ENCODE measurements at places on chromosomes 7 and 10. TPM values are rescaled to one million over a fixed set of nuclear protein-coding genes. Genes with fewer than 3 reads are reported as not detected.

The CFTR gene
- not detected for total RNA-seq

The MUC3A gene
- not detected for total RNA-seq

The EMX2 gene
- total RNA-seq, result 2.6 TPM

DNA sequence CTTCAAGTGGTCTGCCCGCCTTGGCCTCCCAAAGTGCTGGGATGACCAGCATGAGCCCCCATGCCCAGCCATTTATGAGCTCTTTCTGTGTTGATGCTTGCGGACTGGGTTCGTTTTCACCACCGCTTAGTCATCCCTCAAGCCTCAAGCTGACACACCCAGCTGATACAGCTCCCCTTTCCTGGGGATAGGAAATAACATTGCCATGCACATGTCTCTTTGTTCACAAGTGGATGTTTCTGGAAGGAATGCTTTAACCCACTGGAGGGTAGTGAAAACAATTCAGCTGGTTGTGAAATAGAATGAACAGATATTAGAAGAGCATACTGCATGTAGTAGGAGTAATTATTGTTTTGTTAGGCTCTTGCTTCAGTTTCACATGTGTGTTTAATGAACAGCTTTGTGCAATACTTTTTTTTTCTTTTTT, 8.5 kb upstream of the METTL27 start:
- H3K27ac ChIP-seq, result peak overlapping the region; percentile 49
- H3K27me3 ChIP-seq, result peaks cover 11% of the 10 kb centered on the region
- no peak overlapping the region for H3K4me3 ChIP-seq

DNA sequence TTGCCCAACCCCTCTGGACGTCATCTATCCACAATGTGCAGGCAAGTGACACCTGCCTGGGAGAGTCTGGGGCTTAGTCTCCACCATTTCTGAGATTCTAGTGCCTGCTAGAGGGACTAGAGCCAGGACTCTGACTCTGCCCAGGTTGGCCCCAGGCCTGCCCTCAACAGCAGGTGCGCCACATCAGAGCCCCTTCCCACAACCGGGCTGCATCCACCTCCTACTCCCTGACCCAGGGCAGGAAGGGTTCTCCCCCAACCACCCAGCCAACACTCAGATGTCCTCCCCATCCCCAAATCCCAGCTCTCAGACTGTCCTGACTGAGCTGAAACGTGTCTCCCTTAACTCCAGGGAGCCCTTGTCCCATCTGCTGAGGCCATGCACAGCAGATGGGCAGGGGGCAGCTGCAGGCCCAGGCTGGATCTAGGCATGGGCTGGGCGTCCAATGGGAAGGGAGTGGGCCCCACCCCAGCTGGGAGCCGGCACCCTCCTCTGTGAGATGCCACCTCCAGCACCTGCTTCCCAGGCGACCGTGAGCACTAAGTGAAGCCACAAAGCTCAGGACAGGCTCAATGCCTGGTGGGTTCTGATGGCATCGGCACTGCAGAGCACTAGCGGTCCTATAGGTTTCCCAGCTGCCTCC, 49.2 kb downstream of the RASGEF1A start:
- H3K27me3 ChIP-seq, result no peaks in the 10 kb centered on the region
- H3K4me3 ChIP-seq, result no peak overlapping the region
- no peaks in the 10 kb centered on the region for H3K4me1 ChIP-seq

GRCh38 chr7:27899601-27900000, 159.6 kb downstream of the TAX1BP1 start:
- no peaks in the 10 kb centered on the region for H3K36me3 ChIP-seq
- H3K4me1 ChIP-seq, result no peaks in the 10 kb centered on the region
- no peak overlapping the region for H3K4me3 ChIP-seq
- DNase-seq, result no peak
- no peak overlapping the region for H3K27ac ChIP-seq
- H3K27me3 ChIP-seq, result no peaks in the 10 kb centered on the region

DNA sequence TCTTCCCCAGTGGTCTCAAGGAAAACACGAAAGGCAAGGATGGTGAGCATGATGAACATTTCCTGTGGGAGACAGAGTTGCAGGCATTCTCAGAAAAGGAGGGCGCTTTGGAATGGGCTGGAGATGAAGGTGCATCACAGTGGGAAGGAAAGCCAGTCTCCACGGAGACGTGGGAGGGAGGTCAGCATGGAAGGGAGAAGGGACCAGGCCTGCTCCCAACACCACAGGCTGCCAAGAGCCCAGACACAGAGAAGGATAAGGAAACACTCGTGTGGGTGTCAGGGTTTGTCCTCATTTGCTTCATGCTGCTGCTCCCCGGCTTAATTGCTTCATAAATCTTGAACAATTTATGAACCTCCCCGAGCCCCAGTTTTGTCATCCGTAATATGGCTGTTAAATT, 231.5 kb upstream of the ZNF32 start:
- H3K27me3 ChIP-seq, result no peaks in the 10 kb centered on the region
- H3K4me1 ChIP-seq, result no peaks in the 10 kb centered on the region
- no peak overlapping the region for H3K27ac ChIP-seq
- DNase-seq, result no peak
- no peaks in the 10 kb centered on the region for H3K36me3 ChIP-seq

DNA sequence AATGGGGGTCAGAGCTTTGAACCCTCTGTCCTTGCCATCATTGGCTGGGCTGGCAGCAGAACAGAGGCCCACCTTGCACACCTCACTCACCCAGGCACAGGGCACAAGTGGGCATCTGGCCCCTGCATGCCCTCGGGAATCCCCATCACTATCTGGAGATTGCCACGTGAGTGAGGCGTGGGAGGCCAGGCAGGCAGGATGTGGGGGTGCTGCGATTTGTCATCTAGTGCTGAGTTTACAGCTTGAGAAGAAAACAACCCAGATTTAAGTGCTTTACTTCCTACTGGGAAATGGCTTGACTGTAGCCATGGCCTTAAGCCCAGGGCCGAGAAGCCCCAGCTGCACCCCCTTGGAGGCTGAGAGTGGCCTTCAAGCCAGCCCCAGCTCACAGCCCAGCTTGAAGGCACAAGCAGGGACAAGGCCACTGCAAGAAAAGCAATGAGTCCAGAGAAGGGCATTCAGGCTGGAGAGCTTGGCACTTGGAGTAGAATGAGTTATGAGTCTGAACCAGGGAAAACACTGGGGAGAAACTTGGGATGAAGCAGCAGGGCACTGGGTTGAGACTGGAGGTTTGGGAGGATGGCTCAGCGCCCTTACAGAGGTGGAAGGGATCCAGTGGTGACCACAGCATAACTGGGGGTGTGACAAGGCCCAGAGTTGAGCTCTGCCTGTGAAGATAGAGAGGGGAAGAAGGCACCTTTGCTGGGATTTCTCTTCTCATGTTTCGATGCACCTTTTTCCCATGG, 123.0 kb downstream of the CXCL12 start:
- H3K4me1 ChIP-seq, result no peaks in the 10 kb centered on the region
- no peak for DNase-seq
- H3K4me3 ChIP-seq, result no peak overlapping the region
- no peaks in the 10 kb centered on the region for H3K27me3 ChIP-seq
- H3K27ac ChIP-seq, result no peak overlapping the region

DNA sequence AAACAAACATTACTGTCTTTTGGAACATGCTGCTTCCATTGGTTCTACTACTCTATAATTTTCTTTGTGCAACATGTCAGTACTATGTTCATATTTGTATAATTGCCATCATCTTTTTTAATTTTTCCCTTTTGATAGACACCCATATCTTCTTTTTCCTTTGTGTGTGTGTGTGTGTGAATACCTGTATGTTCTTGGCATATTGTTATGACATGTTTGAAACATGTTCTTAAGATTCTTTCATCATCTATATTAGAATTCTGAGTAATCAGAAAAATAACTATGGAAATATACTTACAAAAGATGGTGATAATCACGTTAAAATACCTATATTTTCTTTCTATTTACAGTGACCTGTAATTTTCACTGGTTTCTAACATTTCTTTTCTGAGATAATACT, 3.5 kb upstream of the CDK6 start:
- H3K27me3 ChIP-seq, result no peaks in the 10 kb centered on the region
- no peaks in the 10 kb centered on the region for H3K36me3 ChIP-seq
- no peaks in the 10 kb centered on the region for H3K4me1 ChIP-seq
- no peak overlapping the region for H3K4me3 ChIP-seq
- no peak overlapping the region for H3K27ac ChIP-seq

DNA sequence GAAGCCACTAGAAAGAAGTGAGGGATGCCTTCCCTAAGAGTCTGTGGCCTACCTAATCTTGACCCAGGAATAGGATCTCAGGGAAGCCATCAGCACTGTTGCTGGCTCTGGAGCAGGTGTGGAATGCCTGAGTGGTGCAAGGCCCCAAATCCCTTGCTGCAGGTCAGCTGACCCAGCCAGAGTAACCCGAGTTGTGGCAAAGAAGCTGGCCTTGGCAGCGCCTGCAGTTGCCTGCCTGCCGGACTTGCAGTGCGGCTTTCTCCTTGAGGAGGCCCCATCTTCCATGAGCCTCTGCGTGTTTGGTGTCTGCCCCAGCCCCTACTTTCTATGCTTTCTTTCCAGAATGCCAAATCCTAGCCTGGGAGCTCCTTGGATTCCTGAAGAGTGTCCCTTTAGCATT, 5.8 kb downstream of the KIAA1217 start:
- H3K4me3 ChIP-seq, result no peak overlapping the region
- H3K36me3 ChIP-seq, result peaks cover 22% of the 10 kb centered on the region
- DNase-seq, result peak; percentile 40
- H3K27ac ChIP-seq, result no peak overlapping the region

DNA sequence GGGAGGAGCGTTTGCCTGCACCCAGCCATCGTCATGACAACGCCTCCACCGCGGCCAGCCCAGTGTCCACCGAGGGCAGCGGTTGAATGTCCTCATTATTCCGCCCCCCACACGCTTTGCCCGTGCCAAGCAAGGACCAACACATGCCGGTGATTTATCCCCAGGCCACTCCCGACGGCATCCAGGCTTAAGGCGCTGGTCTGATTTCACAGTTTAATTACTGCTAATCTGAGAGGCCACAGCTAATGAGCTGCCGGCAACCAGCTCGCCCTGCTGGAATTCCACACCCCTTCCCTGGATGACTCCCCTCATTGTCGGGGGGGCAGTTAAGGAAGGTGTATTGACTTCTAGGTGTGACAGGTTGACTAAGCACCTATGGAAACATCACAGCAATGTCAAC, 432.3 kb downstream of the DNAJB6 start:
- peak; percentile 37 for DNase-seq
- H3K27ac ChIP-seq, result no peak overlapping the region
- H3K4me1 ChIP-seq, result peaks cover 8% of the 10 kb centered on the region
- H3K4me3 ChIP-seq, result no peak overlapping the region
- peaks cover 14% of the 10 kb centered on the region for H3K27me3 ChIP-seq

- no peak overlapping the region for H3K27ac ChIP-seq
- H3K4me1 ChIP-seq, result no peaks in the 10 kb centered on the region
- H3K27me3 ChIP-seq, result no peaks in the 10 kb centered on the region
- no peaks in the 10 kb centered on the region for H3K36me3 ChIP-seq
- no peak overlapping the region for H3K4me3 ChIP-seq
Measured at GRCh38 chr10:48192881-48193450, 81.5 kb downstream of the FRMPD2 start.

DNA sequence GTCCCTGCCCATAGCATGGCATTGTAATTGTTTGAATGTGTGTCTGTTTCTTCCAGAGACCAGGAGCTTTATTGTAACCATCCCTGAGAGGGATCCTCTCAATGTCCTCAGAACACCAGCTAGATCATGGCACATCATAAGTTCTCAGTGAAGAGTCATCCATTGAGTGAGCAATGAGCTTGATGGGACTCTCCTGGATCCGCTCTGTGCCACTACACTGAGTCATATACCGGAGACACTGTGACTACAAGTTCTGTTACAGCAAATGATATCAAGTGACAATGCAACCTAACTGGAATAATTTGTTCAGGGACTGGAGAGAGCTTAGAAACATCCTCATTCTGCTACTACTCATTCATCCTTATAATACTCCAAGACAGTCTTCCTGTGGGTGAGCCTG, 25.1 kb downstream of the MRPS24 start:
- no peaks in the 10 kb centered on the region for H3K4me1 ChIP-seq
- no peak for DNase-seq
- H3K4me3 ChIP-seq, result no peak overlapping the region
- no peaks in the 10 kb centered on the region for H3K27me3 ChIP-seq
- no peaks in the 10 kb centered on the region for H3K36me3 ChIP-seq

Measured in SJCRH30 (cell line).